ENCODE measurements at places on chromosomes 1 and 21.

DNA sequence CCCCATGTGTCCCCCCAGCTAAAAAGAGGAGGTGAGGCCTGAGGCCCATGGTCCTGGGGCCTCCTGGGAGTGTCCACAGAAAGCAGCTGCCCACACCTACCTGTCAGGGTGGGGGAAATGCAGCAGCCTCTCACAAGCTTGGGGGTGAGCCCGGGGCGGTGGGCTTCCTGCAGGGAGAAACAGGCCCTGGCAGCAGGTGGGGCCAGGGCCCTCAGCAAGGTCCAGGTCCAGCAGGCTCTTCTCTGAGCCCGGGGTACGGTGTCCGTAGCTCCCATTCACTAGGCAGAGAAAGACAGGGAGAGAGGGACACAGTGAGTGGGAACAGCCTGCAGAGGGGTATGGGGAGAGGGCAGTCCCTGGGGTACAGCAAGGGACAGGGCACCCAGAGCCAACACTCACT, 139.0 kb downstream of the GLIS1 start:
- no peak for DNase-seq

GRCh38 chr1:229432116-229432461, 1.8 kb downstream of the ACTA1 start:
- DNase-seq, result no peak

DNA sequence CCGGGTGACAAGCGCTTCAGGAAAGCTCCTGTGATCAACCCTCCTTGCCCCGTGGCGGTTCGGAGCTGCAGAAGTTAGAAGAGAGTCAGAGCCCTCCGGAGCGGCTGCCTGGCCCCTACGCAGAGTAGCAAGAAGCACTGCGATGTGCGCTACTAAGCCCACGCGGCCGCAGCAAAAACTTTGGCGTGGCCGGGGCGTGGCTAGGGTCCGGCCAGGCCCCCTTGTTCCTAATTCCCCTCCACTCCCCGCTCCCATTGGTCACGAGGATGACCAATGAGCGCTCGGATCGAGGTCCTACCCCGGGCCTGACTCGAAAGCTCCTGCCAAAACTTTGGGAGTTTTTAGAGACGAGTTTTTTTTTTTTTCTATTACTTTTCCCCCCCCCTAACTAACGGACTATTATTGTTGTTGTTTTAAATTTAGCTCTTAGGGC, at the start of gene HLX:
Gene HLX, plus strand, starts transcription at position 368 of the 433 bp plus-strand sequence. CDS start 415 bp downstream, outside the sequence.
- DNase-seq, result peak; percentile 20

GRCh38 chr1:107344268-107344760, 203.5 kb downstream of the NTNG1 start:
- no peak for DNase-seq

GRCh38 chr1:3054474-3054873, 14.5 kb upstream of the PRDM16 start:
- no peak for DNase-seq

Measured in CD4-positive, alpha-beta T cell treated with Interleukin-12 subunit alpha and Interleukin-12 subunit beta, for 1 hour (primary cell).